Activated naive CD4-positive, alpha-beta T cell (primary cell): ENCODE measurements at places on chromosomes 7 and 10.

- no peak for DNase-seq
Measured at GRCh38 chr10:102629661-102630614, 14.3 kb upstream of the TRIM8 start.

DNA sequence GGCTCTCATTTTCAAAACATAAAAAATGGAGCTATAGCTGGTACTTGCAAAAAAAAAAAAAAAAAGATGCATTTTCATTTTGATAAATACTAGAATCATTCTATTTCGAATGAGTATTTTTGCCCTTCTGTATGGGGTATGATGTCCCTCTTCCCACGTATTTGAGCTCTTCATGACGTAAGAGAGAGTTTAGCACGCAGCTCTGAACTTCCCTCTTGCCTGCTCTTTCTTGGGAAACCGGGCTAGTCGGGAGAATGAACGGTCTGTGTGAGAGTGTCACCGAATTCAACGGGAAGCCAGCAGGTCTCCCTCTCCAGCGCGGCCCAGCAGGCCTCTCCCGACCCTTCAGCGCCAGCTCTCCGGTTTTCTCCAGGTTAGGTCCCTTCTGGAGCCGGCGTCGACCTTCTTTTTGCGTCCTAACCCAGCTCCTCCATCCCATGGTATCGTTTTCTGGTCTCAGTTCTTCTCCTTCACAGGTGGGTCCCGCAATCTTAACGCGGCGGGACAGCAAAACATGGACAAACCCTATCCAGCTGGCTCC is 159.2 kb upstream of the PITRM1 start:
- DNase-seq: no peak

DNA sequence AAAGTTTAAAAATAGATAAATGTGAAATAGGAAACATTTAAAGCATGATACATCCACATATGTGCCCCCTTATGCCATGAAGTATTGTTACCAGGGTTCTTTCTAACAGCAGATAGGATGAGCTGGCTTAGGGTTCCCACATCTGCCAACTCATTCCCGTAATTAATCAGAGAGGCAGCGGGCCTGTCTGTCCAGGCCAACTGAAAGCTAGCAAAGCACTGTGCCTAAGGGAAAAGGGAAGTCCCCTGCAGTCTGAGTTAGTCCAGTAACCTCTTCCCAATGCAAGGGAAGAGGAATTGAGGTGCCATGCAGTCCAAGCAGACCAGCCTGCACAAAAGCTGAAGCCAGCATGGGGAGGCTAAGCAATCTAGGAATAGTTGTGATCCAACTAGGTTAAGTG is 18.3 kb upstream of the ZC3HAV1L start:
- no peak for DNase-seq

DNA sequence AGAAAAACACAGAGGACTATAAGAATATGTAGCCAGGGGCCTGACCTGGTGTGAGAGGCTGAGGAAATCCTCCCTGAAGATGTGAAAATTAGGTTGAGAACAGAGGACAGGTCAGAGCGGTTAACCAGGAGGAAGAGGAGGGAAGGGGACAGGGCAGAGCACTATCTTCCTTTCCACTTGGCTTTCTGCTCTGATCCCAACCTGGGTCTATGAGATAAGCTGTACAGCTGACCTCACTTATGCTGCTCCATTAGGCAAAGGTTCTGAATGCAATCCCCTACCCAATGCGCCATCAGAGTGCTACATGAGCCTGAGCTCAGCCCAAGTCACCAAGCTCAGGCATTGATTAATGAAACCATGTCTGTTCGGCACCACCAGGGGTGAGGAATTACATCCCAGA is 10.5 kb downstream of the LIPA start:
- no peak for DNase-seq

GRCh38 chr10:28674782-28675181 is 2.5 kb upstream of the BAMBI start:
- DNase-seq: no peak

- no peak for DNase-seq
Measured at GRCh38 chr10:43176271-43176670, 38.0 kb downstream of the CSGALNACT2 start.

- no peak for DNase-seq
Measured at GRCh38 chr10:69425041-69425440, 8.3 kb upstream of the TACR2 start.

GRCh38 chr7:155198196-155198892 is 99.3 kb upstream of the INSIG1 start:
- no peak for DNase-seq

DNA sequence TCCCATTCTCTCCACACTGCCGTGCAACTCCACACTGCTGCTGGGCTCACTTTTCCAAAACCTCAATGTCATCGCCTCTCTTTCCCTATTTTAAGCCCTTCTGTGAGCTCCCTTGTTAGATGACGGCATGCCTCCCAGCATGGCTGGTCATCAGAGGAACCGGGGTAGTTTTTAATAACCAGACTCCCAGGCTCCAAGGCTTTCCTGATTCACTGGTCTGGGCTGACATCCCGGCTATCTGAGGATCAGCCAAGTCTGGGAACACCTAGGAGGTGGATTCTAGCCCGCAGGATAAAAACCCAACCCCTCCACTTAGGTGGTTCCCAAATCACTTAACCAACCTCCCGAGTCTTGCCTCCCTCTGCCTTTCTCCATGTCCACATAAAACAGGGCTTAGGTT is 295.4 kb upstream of the FZD8 start:
- DNase-seq: no peak

GRCh38 chr7:52257890-52258289 is 777.5 kb upstream of the POM121L12 start:
- DNase-seq: no peak

GRCh38 chr7:158957510-158957906 is 101.2 kb downstream of the DYNC2I1 start:
- DNase-seq: no peak

- DNase-seq: no peak
Measured at GRCh38 chr10:62900829-62901571, 84.8 kb upstream of the EGR2 start.

- DNase-seq: no peak
Measured at GRCh38 chr10:22630234-22631174, 83.9 kb downstream of the PIP4K2A start.

DNA sequence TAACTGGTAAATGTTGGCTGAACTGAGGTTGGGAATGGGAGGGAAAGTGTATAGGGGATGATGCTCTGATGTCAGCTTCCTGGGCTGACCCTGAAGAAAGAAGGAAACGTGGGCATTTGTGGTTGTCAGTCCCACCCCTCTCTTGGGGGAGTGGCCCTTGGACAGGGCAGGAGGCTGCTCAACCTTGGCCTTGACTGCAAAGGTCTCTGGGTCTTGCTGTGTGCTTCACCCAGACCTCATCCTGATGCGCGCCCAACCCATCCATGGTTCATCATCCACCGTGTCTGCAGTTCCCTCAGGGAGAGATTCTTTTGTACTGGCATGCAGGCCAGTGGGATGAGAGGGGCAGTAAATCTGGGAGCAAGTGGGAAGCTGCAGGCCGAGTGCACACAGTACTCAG is 4.7 kb upstream of the ZYX start:
- no peak for DNase-seq

DNA sequence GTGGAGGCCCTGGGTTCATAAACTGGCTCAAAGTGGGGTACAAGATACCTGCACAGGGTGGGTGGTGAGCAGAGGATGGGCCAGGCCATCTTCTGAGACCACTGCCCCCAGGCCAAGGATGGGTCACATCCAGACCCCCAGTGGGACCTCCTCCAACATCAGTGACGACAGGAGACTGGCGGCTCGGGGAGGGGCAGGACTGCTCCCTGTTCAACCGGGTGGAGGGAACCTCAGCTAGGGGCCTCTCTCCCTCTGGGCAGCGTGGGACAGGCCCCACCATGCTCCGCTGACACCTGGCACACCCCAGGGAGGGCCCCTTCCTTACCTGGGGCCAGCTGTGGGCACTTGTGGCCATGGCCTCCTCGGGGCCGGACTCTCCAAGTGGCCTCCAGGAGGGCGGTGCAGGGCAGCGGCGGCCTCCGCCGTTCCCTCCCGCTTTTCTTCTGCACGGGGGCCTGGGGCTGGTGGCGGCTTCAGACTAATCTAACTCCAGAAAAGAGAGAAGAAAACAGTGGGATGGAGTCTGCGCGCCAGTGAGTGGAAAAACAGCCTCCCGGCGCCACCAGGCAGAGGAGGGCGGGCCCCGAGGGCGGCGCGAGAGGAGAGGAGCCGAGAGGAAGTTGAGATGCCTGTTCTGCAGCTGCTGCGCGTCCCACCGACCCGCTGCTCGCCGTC is at the start of gene CALHM2:
CALHM2 (minus strand) TSS at position 540 of the 675 bp plus-strand sequence. CDS start 2,429 bp downstream, outside the sequence.
- no peak for DNase-seq

DNA sequence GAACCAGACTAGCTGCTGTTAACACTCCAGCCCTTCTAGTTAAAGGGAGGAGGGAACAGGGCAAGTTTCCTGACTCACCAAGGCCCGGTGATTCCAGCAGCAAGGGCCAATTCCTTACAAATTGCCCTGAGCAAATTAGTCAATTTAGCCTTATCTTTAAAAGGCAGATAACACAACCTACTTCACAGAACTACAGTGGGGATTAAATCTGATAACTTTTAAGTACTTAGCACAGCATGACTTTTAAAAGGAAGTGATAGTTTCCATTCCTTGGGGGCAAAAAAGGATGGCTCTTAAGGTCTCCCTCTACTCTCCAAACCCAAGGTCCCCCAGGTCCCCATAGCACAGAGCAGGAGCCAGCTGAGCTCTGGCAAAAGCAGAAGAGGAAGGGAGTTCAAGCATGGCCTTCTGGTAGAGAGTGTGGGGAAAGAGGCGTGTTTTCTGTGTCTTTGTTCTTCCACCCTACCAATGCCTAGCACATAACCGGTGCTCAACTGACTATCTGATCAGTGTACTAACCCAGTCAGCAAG is 4.0 kb downstream of the CDCA7L start:
- no peak for DNase-seq

DNA sequence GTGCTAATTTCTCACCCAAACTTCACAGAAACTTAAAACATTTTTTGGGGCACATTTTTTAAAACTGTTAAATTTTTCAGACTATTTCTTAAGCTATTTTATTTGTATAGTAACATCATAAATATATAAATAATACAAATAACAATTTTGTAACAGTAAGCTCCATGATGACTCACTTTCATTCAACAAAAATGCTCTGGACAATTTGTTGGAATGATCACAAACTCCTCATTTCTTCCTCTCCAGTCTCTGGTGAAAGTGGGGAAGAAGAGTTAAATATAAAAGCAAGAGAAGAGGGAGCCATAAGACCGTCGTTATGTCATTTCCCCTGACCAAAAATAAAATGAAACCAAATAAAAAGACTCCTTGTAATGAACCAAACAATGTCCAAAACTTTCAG is 162.4 kb downstream of the AGMO start:
- DNase-seq: no peak

DNA sequence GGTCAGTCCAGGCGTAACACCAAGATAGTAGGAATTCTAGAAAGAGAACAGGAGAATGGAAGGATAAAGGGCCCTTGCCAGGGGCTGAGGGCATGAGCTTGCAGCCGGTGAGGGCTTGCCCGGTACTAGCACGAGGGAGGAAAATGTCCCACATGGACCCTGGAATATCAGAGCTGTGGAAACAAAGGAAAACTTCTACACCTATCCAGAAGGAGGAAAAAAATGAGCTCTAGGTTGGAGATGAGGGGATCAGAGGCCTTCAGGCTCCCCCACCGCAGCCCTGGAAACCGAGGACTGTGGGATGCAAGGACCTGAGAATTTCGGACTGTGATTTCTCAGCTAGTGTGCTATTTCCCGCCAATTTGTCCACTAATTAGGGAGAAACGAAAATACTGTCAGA is 22.1 kb downstream of the RAMP3 start:
- no peak for DNase-seq

DNA sequence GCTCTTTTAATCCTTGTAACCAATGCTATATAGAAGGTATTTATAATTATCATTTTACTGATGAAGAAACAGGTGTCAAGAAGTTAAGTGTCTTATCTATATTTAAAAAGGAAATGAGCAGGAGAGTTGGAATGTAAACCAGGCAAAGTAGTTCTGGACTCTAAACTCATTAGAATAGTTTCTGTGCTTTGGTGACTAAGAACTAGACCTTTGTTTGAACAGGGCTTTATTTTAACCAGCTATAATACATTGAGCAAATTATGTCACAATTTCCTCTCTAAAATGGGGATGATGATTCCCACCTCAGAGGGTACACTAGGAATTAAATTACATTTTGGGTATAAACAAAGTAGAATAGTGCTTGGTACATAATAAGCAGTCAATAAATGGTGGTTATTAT is 236.0 kb downstream of the MAGI2 start:
- DNase-seq: no peak

GRCh38 chr10:12186323-12186722 is 9.4 kb downstream of the NUDT5 start:
- DNase-seq: no peak

DNA sequence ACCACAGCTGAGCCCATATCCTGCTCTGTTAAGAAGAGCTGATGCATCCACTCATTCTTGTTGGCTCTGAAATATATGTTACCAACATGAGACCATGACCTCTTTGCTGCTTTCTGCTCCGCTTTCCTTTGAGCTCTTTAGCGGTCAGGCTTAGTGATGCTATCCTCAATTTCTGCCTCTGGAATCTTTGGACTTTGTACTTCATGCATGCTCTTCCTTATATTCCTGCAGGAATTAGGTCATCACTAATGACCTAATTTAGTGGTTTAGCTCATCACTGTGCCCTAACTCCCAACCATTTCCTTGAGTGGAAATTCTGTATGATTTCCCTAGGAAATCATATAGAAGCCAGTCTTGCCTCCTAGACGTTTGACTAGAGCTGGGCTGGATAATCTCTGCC is 119.5 kb downstream of the AOAH start:
- DNase-seq: no peak

DNA sequence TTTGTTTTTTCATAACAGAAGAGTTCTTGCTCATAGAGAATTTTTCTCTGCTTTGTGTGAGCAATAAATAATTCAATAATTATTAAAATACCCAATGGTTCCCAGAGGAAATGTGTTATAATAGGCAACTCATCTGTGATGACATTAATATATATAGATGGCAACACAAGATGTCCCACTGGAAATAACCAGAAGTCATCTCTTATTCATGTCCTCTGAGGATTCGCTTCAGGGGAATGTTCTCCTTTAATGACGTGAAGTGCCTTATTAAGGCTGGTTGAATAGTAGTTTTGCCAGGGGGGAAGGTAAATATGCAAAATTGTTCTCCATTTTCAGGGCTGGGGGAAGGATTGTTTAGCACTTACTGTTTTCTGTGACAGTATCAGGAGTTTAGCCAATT is 3.1 kb downstream of the SLC39A12 start:
- no peak for DNase-seq

DNA sequence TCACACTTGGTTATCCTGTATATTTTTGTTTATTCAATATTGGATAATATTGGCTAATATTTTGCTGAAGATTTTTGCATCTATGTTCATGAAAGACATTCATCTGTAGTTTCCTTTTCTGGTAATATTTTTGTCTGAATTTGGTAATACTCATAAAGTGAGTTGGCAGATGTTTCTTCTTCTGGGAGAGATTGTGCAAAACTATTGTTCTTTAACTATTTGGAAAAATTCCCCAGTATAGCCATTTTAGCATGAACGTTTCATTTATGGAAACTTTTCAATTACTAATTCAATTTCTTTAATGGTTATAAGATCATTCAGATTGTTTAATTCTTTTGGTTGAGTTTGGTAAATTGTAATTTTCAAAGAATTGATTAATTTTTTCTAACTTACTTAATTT is 560.8 kb upstream of the FZD8 start:
- DNase-seq: no peak
